Skin of body (tissue), 3 donors: ENCODE measurements at places on chromosomes 11 and 22. TPM values are rescaled to one million over a fixed set of nuclear protein-coding genes. Genes with fewer than 3 reads are reported as not detected.

SLC22A6 gene
- not detected for total RNA-seq

DAGLA gene
- total RNA-seq: 1.1 TPM

SELENOO gene
- 10.7 TPM for total RNA-seq

ACAD8 gene
- 22.4 TPM for total RNA-seq

TMEM191C gene
- total RNA-seq: 1.8 TPM

GLYAT gene
- not detected for total RNA-seq

COMMD9 gene
- 22.3 TPM for total RNA-seq

EHF gene
- 25.9 TPM for total RNA-seq

SCN2B gene
- total RNA-seq: 2.8 TPM

OR52N1 gene
- not detected for total RNA-seq

DEPDC7 gene
- total RNA-seq: 6.0 TPM

GRIA4 gene
- 15.0 TPM for total RNA-seq

ART1 gene
- 0.20 TPM for total RNA-seq

CATSPER1 gene
- total RNA-seq: 0.10 TPM

B4GALNT4 gene
- 10.8 TPM for total RNA-seq

HEPN1 gene
- not detected for total RNA-seq

PTGDR2 gene
- total RNA-seq: 0.59 TPM

BAIAP2L2 gene
- total RNA-seq: 0.59 TPM
